ENCODE measurements at places on chromosomes 7 and 10.

- no peak for DNase-seq
These were observed 120.8 kb upstream of the NANOS1 start for GRCh38 chr10:118908557-118909256.

DNA sequence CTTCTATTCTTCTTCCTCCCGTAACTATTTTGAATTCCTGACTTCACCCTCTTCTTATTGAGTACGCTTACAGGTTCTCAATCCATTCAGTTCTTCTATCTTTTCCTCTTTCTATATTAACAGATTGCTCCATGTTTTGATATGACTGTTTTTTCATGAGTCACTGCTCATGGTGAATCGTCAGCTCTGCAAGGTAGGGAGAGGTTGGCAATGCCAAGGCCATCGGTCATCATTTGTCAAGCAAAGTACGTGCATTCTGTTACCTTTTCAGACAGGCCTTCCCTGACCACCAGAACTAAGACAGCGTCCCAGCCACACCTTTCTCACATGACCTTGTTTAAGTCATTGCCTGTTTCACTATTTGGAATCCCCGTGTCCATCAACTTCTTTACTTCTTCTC lies 1001.9 kb upstream of the SORCS1 start:
- no peak for DNase-seq

DNA sequence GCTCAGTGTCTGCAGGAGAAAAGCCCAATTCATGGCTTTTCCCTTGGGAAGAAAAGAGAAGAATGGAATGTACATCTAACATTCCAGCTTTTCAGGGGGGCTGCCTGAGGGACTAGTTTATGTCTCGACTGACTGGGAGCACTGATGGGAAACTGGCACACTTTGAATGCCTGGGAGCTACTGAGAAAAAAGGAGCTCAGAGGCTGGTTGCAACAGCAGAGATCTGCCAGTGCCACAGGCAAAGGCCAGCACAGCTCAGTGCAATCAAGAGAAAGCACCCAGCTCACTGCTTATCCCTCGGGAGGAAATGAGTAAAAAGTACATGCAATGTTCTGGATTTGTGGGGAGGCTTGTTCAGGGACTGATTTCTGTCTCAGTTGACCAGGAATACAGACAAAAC lies 226.2 kb downstream of the COBL start:
- no peak for DNase-seq

DNA sequence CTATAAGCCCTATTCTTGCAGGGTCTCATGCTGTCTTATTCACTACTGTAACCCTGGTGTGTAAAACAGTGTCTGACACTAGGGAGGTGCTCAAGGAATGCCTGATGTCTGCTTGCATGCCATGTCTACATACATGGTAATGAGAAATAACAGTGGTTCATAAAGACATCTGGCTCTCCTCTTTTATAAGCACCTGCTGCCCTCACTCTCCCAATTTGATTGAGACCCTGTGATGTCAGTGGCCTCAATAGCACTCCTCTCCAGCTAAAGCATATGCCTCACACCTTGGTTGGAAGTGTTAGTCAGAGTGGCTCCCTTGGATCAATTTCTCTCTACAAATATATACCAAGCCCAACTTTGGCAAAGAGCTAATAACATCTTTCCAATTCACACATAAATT lies 30.6 kb downstream of the ANK3 start:
- no peak for DNase-seq

DNA sequence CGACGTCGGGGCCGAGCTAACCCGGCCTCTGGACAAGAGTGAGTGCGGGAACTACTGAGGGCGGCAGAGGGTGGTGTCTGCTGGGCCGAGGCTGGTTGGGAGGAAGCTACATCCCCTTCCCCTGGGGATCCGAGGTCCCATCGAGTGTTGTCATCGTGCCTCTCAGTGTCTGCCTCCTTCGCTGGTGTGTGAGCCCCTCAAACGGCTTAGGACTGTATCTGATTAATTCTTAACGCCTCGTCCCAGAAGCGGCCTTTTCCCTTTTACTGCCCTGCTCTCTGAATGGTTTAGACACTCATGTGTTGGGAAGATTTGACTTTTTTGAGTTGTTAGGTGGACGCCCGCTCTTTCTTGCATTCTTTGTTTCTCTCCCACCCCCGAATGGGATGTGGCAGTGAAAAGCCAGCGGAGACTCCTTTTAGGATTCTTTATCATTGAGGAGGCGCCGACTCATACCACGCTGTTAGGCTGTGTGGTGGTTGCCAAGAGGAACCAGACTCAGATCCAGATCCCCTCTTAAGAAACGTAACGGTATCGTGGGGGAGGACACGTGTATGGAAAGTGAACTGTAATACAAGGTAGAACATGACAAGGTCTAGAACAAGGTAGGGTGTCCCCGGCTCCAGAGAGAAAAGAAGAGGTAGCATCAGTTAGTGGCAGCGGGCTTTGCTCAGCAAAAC lies 631 bp downstream of the SUPV3L1 start:
- no peak for DNase-seq

GRCh38 chr7:118389629-118390028 lies 165.1 kb downstream of the ANKRD7 start:
- no peak for DNase-seq

DNA sequence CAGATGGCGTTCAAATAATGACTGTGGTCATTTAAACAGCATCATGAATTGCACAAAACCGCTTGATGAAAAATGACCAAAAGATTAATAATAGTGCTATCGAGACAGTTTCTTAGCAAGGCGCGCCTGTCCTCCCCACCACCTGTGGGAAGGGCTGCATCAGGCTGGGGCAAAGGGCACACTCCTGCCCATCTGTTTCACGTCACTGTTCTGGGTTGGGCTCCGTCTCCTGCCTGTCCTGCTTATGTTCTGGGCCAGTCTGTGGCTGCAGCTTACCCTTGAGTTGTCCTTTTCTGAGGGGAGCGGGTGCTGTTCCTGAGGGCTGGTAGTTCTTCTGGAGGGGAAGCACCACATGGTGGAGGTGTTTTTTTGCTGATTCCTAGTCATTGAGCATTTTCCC lies 13.3 kb downstream of the RBM17 start:
- DNase-seq, result no peak

DNA sequence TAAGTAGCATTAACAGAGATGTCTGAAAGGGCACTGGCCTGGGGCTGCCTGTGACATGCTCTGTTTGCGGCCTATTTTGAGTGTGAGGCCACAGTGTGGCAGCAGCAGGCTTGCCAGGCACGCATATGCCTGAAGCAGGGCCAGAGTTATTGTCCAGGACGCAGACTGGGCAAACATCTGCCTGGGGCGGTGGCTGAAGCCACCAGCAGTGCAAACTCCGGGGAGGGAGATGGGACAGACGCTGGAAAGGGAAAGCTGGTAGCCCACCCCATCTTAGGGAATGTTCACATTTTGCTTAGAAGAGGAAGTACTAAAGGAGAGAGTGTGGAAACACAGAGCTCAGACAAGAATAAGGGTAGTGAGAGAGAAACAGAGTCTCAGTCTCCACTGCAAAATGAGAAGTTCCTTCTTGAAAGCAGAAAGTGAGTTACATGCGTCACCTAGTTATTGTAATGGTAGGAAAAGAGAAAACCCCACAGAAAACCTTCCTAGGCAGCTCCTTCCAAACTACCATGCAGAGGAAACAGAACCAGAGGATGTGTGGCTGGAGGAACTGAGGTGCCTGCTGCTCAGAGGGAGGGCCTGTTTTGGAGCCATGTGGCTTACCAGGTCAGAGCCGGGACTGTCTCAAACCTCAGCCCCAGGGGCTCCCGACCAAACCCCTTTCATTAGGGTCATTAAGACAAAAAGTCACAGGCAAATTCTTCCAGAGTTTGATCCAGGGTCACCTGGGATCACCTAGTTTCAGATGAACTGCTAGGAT lies 14.5 kb downstream of the AKR1B1 start:
- DNase-seq, result no peak

DNA sequence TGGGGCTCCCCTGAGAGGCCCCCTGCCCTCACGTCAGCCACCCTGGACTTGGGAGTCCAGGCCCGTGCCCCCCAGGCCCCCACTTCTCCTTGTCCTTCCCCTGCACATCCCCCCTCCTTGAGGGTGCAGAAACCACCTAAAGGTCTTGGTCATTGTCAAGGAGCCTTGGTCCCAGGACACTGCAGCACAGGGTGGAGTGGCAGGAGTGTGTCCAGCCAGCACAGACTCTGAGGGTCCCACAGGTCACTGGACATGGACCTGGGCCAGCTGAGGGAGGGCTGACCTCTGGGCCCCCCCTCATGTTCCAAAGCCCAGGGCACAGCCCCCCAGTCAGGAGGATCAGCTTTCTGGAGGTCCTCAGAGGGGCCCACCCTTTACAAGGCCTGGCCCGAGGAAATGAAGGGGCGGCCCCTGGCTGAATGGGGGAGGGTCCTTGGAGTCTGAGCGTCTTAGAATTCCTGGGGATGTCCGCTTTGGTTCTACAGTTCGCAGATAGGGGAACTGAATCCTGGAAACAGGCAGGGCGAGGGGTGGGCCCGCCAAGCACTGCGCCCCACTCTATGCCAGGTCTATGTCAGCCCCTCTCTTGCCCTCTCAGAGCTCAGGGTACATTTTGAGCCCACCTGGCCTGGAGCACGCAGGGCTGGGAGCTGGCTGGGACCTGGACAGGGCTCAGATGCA lies 54.0 kb downstream of the PWWP2B start:
- DNase-seq, result no peak

GRCh38 chr10:103980288-103980906 lies 13.5 kb downstream of the SLK start:
- DNase-seq, result no peak

- DNase-seq, result no peak
These were observed 85.9 kb downstream of the CCNY start for GRCh38 chr10:35422228-35422627.

GRCh38 chr10:48748573-48748972 lies 63.9 kb downstream of the WDFY4 start:
- no peak for DNase-seq

DNA sequence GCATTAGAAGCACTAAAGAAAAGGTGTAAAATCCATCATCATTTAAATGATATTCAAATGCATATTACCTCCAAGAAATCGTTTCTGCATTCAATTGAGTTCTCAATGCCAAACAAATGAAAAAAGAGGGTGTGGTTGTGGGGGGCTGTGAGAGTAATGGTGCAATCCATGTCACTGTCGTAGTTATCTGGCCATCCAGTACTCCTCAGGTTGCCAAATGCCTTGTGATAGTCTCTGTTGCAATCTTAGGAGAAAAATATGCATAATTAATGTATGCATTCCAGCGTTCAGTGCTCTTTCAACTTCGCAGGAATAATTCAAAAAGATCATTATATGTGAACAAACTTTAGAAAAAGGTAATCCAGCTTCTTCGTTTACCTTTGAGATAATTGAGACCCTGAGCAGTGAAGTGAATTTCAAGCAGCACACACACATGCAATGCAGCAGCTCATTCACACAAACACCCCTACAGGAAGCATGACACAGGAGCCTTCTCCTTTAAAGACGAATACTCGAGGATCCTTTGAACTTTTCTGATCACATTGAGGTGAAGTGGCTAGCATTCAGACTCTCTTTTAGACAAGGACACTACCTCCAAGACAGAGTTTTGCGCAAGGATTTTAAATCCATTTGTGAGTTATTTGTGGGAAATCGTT lies 73.4 kb downstream of the OR13A1 start:
- no peak for DNase-seq

DNA sequence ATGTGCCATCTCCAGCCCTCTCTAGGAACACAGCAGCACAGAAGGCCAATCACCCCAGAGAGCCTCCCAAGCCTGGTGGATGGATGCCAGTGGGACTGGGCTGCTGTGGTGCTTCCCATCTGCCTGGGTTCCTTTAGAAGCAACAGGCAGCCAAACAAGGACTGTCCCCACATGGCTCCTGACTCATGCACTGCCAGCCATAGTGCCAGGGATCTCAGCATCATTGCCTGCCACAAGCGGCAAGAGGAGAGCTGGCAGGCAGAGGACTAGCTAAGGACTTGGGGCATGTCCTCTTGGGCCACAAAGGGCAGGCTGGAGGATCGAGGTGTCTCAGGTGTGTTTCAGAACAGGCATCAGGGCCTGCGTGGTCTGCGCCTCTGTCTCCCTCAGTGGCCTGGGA lies 23.4 kb upstream of the FIGNL1 start:
- DNase-seq, result no peak

- no peak for DNase-seq
These were observed 195.7 kb upstream of the PTN start for GRCh38 chr7:137539111-137539715.

DNA sequence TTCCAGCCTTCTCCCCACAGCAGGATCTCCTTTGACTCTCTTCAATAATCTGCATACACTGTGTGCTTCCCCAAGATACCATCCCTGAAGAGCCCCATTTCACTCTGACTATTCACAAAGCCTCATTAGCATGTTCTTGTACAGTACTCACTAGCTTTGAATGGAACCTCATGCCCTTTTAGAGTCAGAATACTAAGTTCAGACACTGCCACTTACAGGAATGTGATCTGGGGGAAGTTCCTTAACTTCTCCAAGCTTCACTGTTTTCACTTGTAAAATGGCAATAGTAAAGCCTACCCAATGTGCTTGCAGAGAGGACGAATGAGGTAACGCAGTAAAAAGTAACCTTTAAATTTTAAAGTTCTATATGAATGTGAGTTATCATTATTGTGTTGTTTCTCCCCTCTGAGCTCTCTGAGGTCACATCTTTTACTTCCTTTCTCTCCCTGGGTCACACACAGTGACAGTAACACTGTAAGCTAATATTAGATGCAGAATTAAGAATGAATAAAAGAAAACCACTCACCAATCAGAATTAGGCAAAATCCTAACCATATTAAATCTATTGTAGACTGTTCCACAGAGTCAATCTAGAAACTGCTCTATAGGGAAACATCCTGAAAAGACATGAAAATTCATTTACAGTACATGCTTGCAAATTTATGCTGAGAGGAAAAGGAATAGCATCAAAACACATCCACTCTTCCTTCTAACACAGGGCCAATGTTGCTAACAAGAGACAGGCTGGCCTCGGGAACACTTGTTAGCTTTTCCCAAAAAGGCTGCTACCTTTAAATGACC lies 64.2 kb upstream of the IL6 start:
- DNase-seq, result no peak

DNA sequence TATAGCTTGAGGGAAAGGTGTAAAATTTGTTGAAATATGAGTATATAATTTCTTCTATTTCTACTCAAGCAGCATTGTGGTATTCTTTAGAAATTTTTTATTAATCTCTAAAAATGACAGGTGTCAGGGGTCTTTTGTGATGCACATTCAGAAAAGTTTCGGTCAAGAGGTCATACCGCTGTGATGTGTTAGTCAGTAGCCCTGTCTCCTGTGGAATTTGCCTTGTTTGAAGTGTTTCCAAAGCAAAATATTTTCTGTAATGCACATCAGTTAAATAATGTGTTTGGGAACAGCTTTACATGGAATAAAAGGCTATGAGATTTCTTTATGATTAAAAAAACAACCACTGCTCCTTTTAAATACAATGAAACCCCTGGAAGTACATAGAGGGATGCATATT lies 35.8 kb downstream of the FOXP2 start:
- no peak for DNase-seq
